ENCODE measurements at places on chromosomes 2 and 18. TPM values are rescaled to one million over a fixed set of nuclear protein-coding genes. Genes with fewer than 3 reads are reported as not detected.

CD8A gene
- total RNA-seq: 4.4 TPM

BMP10 gene
- total RNA-seq: not detected

ARHGEF4 gene
- 6.5 TPM for total RNA-seq

- peak overlapping the region; percentile 94 for H3K27ac ChIP-seq
- no peak for DNase-seq
- peaks cover 92% of the 10 kb centered on the region for H3K4me1 ChIP-seq
- no peaks in the 10 kb centered on the region for H3K36me3 ChIP-seq
Measured at GRCh38 chr18:58992301-58993231, 127.9 kb downstream of the ZNF532 start.

- peaks cover 3% of the 10 kb centered on the region for H3K4me1 ChIP-seq
- no peaks in the 10 kb centered on the region for H3K36me3 ChIP-seq
- no peak overlapping the region for H3K27ac ChIP-seq
- no peaks in the 10 kb centered on the region for H3K27me3 ChIP-seq
- no peak for DNase-seq
Measured at GRCh38 chr2:37300578-37300977, 24.1 kb downstream of the PRKD3 start.

GRCh38 chr2:29080886-29081743 is 6.8 kb upstream of the PCARE start:
- H3K4me3 ChIP-seq: no peak overlapping the region
- H3K27me3 ChIP-seq: no peaks in the 10 kb centered on the region
- no peaks in the 10 kb centered on the region for H3K36me3 ChIP-seq
- H3K27ac ChIP-seq: no peak overlapping the region
- H3K4me1 ChIP-seq: no peaks in the 10 kb centered on the region

GRCh38 chr2:25650256-25650655 is 23.1 kb downstream of the DTNB start:
- H3K36me3 ChIP-seq: no peaks in the 10 kb centered on the region
- H3K27ac ChIP-seq: peak overlapping the region; percentile 13
- no peak for DNase-seq
- H3K4me3 ChIP-seq: no peak overlapping the region

All from thoracic aorta (tissue), 2 donors.